Astrocyte (in vitro differentiated cells and primary cell): ENCODE measurements at places on chromosomes 2 and 18. TPM values are rescaled to one million over a fixed set of nuclear protein-coding genes. Genes with fewer than 3 reads are reported as not detected.

The MEIS1 gene
- 3.4 and 5.2 TPM in 2 replicates for total RNA-seq

The COL4A3 gene
- 0.02 TPM in 1 of 2 replicates, not detected in the other for total RNA-seq

The MALL gene
- total RNA-seq, result 0.19 and 0.36 TPM in 2 replicates

The IL36RN gene
- 0.14 TPM in 1 of 2 replicates, not detected in the other for total RNA-seq

The PNKD gene
- 40.9 and 43.3 TPM in 2 replicates for total RNA-seq

The FRZB gene
- 0.67 and 0.77 TPM in 2 replicates for total RNA-seq

The SLC5A7 gene
- 0.05 TPM in 1 of 2 replicates, not detected in the other for total RNA-seq

The SETBP1 gene
- total RNA-seq, result 8.5 and 12.4 TPM in 2 replicates

The FOXI3 gene
- total RNA-seq, result 0.60 and 2.3 TPM in 2 replicates

The ARHGEF33 gene
- total RNA-seq, result 0.10 and 0.30 TPM in 2 replicates

The CDKL4 gene
- total RNA-seq, result 0.34 and 1.4 TPM in 2 replicates

The LYPD6 gene
- total RNA-seq, result 1.1 and 1.4 TPM in 2 replicates

The CXCR1 gene
- not detected in 2 replicates for total RNA-seq

The GKN1 gene
- total RNA-seq, result not detected in 2 replicates

- no peak overlapping the region for H3K4me3 ChIP-seq
- DNase-seq, result no peak
- no peaks in the 10 kb centered on the region for H3K4me1 ChIP-seq
- no peaks in the 10 kb centered on the region for H3K27me3 ChIP-seq
Measured at GRCh38 chr2:22290302-22290701, 1094.7 kb upstream of the KLHL29 start.

DNA sequence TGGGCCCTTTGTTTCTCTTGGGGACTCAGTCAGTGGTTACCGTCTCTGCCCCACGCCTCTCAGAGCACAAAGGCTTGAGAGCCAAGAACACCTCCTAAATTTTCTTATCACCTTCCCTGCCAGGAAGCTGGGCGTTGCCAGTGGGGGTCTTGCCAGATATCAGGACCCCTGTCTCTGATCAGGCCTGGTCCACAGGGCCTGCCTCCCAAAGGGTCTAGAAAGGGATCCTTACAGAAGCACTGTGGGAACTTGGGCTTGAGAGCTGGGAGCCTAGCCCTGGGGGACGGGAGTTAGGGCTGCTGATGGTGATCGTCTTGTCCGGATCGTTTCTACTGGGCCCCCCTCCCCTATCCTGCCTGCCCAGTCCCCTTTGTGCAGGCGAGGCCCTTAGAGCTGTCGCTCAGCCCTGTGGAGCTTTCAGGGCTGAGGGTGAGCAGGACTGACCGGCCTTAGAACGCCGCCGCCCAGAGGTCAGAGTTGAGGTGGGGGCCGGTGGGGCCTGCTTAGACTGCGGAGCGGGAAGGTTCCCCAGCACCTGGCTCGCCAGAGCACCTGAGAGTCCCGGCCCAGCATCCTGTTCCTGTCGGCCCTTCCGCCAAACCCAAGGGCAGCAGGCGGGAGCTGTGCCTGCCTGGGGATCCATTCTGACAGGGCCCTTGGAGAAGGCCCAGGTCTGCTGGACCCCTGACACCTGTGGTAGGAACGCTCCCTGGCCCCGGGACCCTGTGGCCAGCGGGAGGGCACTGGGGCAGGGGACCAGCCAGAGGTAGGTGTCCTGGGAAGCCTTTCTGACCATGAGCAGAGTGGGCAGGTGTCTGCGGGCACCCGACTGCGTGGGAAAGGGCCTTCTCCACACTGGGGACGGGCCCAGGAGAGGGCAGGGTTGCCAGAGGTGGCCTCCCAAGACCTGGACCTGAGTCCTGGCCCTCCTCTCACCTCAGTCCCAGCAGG, 956 bp downstream of the ESPNL start:
- no peak overlapping the region for H3K27ac ChIP-seq
- no peak overlapping the region for H3K4me3 ChIP-seq
- H3K4me1 ChIP-seq, result no peaks in the 10 kb centered on the region
- H3K27me3 ChIP-seq, result no peaks in the 10 kb centered on the region
- H3K36me3 ChIP-seq, result no peaks in the 10 kb centered on the region
- no peak for DNase-seq

DNA sequence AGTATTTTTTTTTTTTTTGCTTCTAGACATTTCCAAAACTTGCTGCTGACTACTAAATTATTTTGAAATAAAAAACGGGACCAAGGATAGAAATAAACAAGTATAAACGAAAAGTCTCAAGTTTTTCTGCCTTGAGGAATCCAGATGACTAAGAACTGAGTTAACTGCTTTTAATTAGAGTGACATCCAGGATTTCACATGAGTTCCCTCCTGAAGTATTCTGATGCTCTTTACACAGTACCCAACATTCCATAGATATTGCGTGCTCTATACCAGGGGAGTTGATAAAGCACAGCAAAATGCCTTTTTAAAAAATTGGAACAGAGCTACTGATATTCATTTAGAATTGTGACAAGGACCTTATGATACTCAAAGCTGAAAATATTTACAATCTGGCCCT, 618.0 kb downstream of the CCDC85A start:
- H3K4me1 ChIP-seq, result no peaks in the 10 kb centered on the region
- H3K4me3 ChIP-seq, result no peak overlapping the region
- DNase-seq, result no peak
- H3K27ac ChIP-seq, result no peak overlapping the region
- H3K27me3 ChIP-seq, result no peaks in the 10 kb centered on the region

- peaks cover 4% of the 10 kb centered on the region for H3K27me3 ChIP-seq
- H3K4me1 ChIP-seq, result no peaks in the 10 kb centered on the region
- no peak overlapping the region for H3K4me3 ChIP-seq
- no peak for DNase-seq
- no peak overlapping the region for H3K27ac ChIP-seq
Measured at GRCh38 chr2:225400546-225401400, 1.3 kb downstream of the NYAP2 start.

DNA sequence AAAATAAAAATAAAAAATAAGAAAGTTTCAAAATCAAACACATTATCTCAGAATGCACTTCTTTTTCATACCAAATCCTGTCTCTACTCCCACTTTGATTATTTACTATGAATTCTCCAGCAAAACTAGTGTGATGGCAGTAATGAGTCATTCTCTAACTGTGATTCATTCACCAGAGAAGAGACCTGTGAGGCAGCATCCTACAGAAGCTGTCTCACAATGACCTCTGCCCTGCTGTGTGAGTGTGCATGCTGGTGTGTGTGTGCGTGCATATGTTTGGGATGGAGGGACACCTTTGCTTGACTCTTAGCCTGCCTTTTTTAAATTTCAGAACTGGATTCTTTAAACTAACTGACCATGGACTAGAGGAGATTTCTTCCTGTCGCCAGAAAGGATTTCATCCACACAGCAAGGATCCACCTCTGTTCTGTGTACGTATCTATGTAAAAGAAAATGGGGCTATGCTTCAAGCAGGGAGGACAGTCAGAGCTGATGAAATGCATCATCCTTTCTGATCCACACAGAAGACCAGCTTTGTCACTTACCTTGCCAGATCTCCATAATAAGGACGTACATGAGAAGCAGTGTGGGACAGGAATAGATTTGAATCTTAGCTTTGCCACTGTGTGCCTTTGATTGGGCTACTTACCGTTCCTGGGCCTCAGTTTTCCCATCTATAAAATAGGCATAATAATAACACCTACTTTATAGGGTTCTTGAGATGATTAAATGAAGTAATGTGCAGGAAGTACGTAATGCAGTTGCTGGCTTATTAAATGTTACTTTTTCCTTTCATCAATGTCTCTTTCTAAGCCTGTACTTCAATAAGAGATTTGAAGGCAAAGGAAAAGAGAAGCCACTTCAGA, 31.2 kb downstream of the STAMBP start:
- no peaks in the 10 kb centered on the region for H3K27me3 ChIP-seq
- H3K4me3 ChIP-seq, result no peak overlapping the region
- H3K27ac ChIP-seq, result peak overlapping the region; percentile 4
- peak; percentile 89 for DNase-seq

DNA sequence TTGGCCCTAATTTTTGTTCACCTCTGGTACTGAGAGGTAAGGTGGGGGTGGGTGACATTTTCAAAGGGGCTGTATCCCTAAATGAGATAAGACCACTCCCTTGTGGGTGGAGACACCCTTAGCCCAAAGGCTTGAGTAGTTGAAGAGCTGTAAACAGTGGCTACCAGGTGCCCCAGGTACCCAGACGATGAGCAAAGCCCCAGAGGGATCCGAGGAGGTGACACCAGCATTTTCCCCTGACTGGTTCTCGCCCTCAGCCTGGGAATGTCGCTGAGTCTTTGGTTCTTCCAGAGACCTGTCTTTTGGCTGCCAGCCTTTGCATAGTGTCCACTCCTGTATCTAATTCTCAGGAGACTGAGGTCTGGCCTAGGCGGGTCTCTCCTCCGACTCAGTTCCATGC, 36.5 kb downstream of the RRM2 start:
- DNase-seq, result no peak
- H3K27ac ChIP-seq, result no peak overlapping the region
- H3K27me3 ChIP-seq, result no peaks in the 10 kb centered on the region
- H3K4me1 ChIP-seq, result peaks cover 30% of the 10 kb centered on the region
- H3K4me3 ChIP-seq, result no peak overlapping the region

- no peak overlapping the region for H3K27ac ChIP-seq
- H3K36me3 ChIP-seq, result no peaks in the 10 kb centered on the region
- no peaks in the 10 kb centered on the region for H3K4me1 ChIP-seq
- no peak overlapping the region for H3K4me3 ChIP-seq
Measured at GRCh38 chr18:68121826-68122225, 593.1 kb downstream of the TMX3 start.

GRCh38 chr2:150931451-150931850, 330.2 kb downstream of the RBM43 start:
- H3K4me1 ChIP-seq, result no peaks in the 10 kb centered on the region
- no peak overlapping the region for H3K4me3 ChIP-seq
- no peaks in the 10 kb centered on the region for H3K27me3 ChIP-seq
- H3K27ac ChIP-seq, result no peak overlapping the region

- no peak for DNase-seq
- H3K4me3 ChIP-seq, result no peak overlapping the region
- H3K27me3 ChIP-seq, result peaks cover 76% of the 10 kb centered on the region
- H3K4me1 ChIP-seq, result peaks cover 4% of the 10 kb centered on the region
Measured at GRCh38 chr2:110735366-110735765, 3.0 kb downstream of the ACOXL start.

DNA sequence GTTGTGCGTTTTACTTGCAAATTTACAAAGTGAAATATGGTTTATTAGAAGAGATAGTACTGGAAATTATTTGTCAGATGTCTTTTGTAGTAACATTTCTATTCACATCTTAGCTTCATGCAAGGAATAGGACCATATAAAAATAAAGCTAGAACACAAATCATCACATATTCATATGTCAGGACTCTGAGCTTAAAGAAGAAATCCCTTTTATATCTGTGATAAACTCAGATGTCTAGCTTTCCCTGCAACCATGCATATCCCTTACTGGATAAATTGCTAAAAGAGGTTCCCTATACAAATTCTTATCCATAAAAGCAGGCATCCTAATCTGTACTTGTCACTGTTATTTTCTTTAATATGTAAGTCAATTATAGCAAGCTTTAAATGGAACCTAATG, 178.5 kb downstream of the NRXN1 start:
- DNase-seq, result no peak
- no peaks in the 10 kb centered on the region for H3K27me3 ChIP-seq
- no peaks in the 10 kb centered on the region for H3K4me1 ChIP-seq
- no peak overlapping the region for H3K4me3 ChIP-seq
- H3K36me3 ChIP-seq, result no peaks in the 10 kb centered on the region

DNA sequence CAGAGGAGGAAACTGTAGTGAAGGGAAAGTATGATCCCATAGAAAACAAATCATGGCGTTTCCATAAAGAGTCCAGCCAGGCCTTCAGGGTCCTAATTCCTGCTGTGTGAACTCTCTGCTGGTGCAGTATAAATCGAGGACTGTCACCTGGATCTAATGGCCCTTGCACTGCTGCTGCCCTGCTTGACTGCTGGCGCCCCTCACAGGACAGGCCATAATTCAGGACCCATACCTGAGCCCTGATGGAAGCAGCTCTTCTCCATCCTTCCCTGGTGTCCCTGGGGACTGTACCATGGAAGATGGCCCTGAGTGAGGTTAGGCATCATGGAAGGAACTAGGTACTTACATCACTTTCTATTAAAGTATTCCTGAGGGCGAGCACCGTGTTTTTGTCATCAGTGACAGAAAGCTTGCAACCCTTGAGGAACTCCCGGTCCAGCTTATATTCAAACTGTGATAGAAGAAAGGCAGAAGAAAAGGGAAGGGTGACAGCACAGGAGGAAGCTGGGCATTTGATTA, 116.9 kb downstream of the RIF1 start:
- no peaks in the 10 kb centered on the region for H3K36me3 ChIP-seq
- H3K4me1 ChIP-seq, result no peaks in the 10 kb centered on the region
- H3K27me3 ChIP-seq, result no peaks in the 10 kb centered on the region
- H3K27ac ChIP-seq, result no peak overlapping the region
- H3K4me3 ChIP-seq, result no peak overlapping the region

DNA sequence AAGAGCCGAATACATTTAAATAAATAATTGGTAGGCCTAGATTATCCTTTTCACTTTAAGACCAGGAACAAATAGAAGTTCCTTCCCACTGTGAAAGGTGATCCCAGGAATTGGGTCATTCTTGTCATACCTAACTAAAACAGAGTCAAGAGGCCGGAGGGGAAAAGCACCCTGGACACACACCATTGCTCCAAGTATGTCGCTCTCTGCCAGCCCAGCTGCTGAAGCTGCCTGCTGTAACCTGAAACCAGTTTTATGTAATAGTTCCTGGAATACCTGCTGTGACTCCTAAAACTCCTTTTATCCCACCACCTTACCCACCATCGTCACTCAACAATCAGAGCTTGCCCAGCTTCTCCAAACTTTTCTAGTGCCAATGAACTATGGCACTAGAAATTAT, 217.1 kb downstream of the PTPRM start:
- no peaks in the 10 kb centered on the region for H3K27me3 ChIP-seq
- no peak for DNase-seq
- H3K27ac ChIP-seq, result no peak overlapping the region
- H3K4me1 ChIP-seq, result no peaks in the 10 kb centered on the region

GRCh38 chr2:42713920-42714319, 50.0 kb downstream of the OXER1 start:
- no peaks in the 10 kb centered on the region for H3K27me3 ChIP-seq
- H3K27ac ChIP-seq, result no peak overlapping the region
- H3K4me1 ChIP-seq, result no peaks in the 10 kb centered on the region
- H3K4me3 ChIP-seq, result no peak overlapping the region
- H3K36me3 ChIP-seq, result peaks cover 4% of the 10 kb centered on the region
- no peak for DNase-seq

- H3K27me3 ChIP-seq, result peaks cover 3% of the 10 kb centered on the region
- H3K36me3 ChIP-seq, result no peaks in the 10 kb centered on the region
- no peak overlapping the region for H3K4me3 ChIP-seq
- no peak overlapping the region for H3K27ac ChIP-seq
- no peak for DNase-seq
Measured at GRCh38 chr2:74253971-74254310, 55.5 kb downstream of the MTHFD2 start.

DNA sequence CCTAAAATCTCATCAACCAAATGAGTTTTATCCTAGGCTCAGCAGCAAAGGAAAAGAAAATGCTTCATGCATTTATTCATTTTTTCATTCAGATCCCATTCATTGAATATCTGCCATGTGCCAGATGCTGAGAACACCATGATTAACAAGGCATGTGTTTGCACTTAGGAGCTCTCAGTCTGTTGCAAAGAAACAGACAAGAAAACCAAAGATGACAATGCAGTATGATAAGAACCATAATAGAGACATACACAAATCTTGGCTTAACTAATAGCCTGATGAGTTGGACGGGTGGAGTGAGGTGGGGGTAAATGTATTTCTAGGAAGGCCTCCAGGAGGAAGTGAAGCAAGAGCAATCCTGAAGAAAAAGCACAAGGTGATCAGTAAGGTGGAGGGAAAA, 177.8 kb upstream of the SCN7A start:
- no peaks in the 10 kb centered on the region for H3K36me3 ChIP-seq
- no peak overlapping the region for H3K4me3 ChIP-seq
- no peak overlapping the region for H3K27ac ChIP-seq
- peak; percentile 14 for DNase-seq
